Renal cortex interstitium (tissue), 15 donors: ENCODE measurements at places on chromosomes 1 and 21. TPM values are rescaled to one million over a fixed set of nuclear protein-coding genes. Genes with fewer than 3 reads are reported as not detected.

ITSN1 gene
- polyA plus RNA-seq, result 52.1 TPM

GRCh38 chr1:101284021-101284420 is 47.2 kb downstream of the S1PR1 start:
- DNase-seq, result no peak

DNA sequence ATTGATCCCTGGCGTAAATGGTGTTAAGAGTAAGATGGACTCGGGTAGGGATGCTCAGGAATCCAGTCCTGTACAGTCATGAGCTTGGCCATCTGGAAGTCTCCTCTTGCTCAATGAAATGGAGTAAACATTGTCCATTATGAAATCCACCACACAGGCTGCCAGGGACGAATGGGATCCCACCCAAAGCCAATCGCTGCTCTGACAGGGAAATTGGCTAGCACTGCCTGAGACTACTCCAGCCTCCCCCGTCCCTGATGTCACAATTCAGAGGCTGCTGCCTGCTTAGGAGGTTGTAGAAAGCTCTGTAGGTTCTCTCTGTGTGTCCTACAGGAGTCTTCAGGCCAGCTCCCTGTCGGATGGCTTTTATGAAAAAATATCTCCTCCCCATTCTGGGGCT is at the start of gene HSD11B1:
TSS of gene HSD11B1 (plus strand) at position 263 of the 400 bp plus-strand sequence. CDS start at position 360, 97 bp downstream.
- no peak for DNase-seq

- DNase-seq, result no peak
Measured at GRCh38 chr1:62142496-62142895, 52.2 kb upstream of the L1TD1 start.

DNA sequence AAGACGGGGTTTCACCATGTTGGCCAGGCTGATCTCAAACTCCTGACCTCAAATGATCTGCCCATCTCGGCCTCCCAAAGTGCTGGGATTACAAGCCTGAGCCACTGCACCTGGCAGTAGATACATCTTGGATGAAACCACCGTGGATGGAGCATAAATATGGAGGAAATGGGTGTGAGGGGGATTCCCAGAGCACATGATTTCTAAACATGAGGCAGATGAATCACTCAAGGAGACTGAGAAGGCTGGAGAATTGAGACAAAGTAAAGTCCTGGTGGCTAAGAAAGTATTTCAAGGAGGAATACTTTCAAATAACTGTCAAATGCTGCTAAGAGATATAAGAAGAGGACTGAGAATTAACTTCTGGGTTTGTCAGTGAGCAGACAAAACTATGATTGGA is 5.4 kb upstream of the PGBD5 start:
- no peak for DNase-seq

- DNase-seq, result no peak
Measured at GRCh38 chr1:20875198-20875973, 88.3 kb upstream of the HP1BP3 start.
